ENCODE measurements at places on chromosomes 11 and 22.
A peak's percentile ranks its signal among the peaks of the same experiment; 100 is the strongest.

DNA sequence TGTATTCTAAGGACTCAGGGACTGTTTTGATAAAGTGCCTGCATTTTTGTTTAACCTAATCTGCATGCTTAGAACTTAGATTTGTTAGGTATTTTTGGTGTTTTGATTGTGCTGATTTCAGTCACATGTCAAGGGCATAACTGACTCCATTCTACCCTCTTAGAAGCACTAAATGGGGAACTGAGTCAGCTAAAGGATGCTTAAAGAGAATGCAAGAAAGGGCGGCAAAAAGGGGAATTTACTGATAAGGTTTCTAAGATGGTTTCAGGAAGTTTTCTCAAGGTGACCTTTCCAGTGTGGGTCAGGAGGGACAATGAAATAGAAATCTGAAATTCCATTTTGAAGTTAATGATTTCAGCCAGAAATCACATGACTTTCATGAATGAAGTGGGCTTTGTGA lies 43.0 kb downstream of the MMP20 start:
- no peak for DNase-seq

DNA sequence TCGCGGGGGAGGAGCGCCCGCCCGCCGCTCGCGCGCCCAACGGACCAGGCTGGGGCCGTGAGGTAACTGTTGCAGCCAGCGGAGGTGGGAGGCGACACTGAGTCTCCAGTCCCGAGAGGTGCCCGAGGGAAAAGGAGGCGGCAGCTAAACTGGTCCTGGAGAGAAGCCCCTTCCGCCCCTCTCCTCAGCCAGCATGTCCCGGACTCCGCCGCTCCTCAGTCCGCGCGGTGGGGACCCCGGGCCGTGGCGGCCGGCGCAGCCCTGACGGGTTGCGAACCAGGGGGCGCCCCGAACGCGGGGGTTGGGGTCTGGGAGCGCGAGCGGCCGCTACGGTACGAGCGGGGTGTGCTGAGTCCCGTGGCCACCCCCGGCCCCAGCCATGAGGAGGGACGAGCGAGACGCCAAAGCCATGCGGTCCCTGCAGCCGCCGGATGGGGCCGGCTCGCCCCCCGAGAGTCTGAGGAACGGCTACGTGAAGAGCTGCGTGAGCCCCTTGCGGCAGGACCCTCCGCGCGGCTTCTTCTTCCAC lies at the start of gene PDE3B:
Gene PDE3B, plus strand, starts transcription at position 108 of the 529 bp plus-strand sequence. Its CDS starts 272 bp downstream, at position 380.
- peak; percentile 70 for DNase-seq

DNA sequence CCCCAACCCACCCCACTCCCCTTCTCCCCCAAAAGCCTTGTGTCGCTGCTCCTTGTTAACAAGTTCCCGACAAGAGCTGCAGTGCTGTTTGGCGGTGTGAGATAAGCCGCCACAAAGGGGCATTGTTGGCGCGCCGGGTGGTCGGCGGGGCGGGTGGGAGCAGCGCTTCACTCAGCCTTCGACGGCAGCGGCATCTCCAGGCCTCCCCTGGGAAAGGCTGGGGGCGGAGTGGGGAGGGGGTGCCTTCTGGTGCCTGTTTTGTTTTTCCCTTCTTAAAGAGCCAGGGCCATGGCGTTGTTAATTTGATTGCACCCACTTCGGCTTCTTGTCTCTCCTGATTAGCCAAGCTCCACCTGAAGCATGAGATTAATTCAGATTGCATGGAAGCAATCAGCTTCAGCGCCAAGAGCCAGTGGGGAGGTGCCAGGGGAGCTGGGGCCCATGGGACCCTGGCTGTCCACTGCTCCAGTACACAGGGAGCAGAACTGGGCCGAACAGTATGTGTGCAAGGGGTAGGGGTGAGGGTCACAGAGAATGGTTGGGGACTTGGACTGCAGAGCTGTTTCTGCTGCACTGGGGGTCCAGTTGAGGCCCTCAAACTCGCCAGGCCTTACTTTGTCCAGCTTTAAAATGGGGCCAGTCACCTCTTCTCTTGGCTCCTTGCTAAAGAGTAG lies 165.1 kb downstream of the CEP164 start:
- DNase-seq: no peak

DNA sequence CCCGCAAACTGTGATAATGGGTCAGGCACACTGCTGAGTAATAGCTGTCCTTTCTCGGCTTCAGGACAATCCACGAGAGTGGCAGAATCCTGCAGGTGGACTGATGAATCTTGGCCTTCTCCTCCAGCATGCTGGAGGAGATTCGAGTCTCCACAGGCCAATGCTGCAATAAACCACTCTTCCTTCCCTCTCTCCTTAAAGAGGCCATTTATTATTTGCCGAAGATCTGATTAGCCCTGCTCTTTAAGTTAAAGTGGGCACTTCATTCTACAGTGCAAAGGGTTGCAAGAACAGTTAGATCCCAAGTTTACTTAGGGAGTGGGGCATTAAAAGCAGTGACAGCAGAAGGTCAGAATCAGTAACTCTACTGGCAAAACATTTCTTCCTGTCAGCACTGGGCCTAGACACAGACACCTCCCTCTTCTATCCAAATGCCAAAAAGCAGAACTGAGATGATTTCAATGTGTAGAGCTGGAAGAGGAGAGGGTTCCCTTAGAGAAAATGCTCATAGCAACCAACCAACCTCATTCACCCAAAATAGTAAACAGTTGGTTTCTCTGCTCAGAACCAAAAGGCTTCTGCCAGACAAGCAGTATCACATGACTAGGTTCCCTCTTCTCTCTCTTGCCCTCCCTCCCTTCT lies 121.7 kb downstream of the SGSM3 start:
- DNase-seq: no peak

DNA sequence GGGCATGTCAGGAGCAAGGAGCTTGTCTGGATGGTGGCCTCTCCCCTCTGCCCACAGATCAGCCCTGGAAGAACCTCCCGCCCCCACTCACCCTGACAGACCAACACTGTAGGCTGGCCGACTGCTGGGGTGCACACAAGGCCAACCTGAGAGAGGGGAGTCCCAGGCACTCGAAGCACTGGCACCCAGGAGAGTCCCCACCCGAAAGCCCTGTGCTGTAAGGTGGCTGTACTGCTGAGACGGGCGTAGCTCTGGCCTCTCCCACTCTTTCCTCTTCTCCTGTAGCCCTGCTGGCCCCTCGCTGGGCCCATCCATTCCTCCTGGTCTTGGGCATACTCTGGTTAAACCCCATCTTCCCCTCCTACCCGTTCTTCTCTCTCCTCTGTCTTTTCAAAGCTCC lies 39.7 kb downstream of the MYO7A start:
- no peak for DNase-seq

GRCh38 chr22:46574993-46575910 lies 37.8 kb upstream of the CELSR1 start:
- no peak for DNase-seq

GRCh38 chr11:75262961-75263852 lies 22.6 kb downstream of the TPBGL start:
- no peak for DNase-seq

DNA sequence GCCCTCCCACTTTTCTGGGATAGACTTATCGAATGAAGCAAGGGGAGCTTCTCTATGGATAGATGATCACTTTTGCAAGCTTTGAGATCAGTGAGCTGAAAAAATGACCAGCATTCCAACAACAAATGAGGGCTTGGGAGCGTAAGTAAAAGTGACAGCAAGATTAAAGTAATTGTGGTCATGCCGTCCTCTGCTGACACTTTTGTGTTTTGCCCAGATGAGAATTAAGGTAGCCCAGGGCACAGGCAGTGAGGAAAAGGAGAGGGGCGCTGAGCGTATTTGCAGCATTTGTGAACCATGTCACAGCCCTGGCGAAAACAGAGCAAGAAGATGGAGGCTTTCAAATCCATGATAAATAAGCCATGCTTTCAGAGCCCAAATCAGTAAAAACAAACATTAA lies 24.6 kb upstream of the TMA7B start:
- DNase-seq: no peak

GRCh38 chr22:27784120-27784475 lies 17.5 kb downstream of the MN1 start:
- DNase-seq: no peak

DNA sequence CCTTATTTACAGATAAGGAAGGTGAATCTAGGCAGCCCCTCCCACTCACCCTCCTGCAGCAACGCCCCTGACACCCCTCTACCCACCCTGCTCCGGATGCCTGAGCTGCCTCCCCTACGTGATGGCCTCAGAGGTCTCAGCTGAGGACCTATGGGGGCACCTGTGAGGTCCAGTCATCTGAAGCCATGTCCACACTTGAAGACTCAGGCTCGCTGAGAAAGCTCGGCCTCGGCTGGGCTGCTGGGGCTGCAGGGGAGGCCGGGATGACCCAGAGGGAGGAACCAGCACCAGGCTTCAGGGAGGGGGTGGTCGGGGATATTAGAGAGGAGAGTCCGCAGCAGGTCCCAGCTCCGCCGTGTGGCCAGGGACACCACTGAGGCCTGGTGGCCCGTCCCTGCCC lies 92.8 kb downstream of the BRD1 start:
- DNase-seq: no peak

GRCh38 chr11:83477772-83478171 lies 191.6 kb upstream of the CCDC90B start:
- no peak for DNase-seq

DNA sequence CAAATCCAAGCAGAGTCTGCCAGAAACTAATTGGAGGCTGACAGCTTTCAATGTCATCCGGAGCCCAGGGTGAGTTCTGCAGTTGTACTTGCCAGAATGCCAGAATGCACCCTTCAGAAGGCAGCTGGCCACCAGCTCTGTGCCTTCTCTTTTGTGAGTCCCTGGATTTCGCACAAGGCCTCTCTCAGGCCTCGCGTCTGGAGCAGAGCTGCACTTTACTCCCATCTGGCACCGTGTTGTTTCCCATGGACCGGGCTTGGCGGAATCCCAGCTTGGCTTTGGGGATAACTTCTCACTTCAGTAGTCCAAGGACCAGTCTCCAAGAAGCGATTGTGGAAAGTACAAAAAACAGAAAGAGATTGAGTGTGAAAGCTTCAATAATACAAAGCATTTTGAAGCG lies 451.3 kb upstream of the KIRREL3 start:
- DNase-seq: no peak

DNA sequence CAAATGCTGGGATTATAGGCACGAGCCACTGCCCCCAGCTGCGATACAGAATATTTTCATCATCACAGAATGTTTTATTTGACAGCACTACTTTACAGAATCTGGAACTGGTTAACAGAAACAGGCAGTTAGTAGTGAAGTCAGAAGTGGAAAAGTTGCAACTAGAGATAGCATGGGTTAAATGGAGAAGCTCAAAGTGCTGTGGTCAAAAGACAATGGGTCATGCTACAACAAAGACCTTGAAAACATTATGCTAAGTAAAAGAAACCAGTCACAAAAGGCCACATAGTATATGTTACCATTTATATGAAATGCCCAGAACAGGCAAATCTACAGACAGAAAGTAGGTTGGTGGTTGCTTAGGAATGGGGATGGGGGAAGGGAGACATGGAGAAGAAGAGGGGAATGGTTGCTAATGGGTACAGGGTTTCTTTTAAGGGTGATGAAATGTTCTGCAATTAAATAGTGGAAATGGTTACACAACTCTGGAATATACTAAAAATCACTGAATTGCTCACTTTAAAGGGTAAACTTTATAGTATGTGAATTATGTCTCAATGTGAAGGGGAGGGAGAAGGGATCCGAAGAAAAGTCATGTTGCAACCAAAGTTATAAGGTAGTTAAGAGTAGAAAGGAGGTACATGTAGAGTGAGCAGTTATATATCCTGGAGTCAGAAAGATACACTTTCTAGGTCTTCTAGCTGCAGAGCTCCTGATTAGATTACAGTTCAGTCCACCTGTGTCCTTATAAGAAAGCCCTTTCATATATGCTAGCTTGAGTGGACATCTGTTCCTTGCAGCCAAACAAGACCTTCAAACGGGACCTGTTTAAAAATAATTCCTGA lies 46.3 kb upstream of the RAPSN start:
- no peak for DNase-seq

Data from activated CD4-positive, alpha-beta T cell treated with anti-CD3 and anti-CD28 coated beads, Interleukin-2, amount 50 U/mL, for 1 hour (primary cell).